ENCODE measurements at places on chromosomes 6 and 20. TPM values are rescaled to one million over a fixed set of nuclear protein-coding genes. Genes with fewer than 3 reads are reported as not detected.

ANGPT4 gene
- 0.19 TPM for total RNA-seq

PNISR gene
- 192 TPM for total RNA-seq

C2 gene
- total RNA-seq: 46.6 TPM

GATA5 gene
- 1.6 TPM for total RNA-seq

PRSS35 gene
- 4.7 TPM for total RNA-seq

STX11 gene
- 6.5 TPM for total RNA-seq

SMLR1 gene
- not detected for total RNA-seq

TGM3 gene
- not detected for total RNA-seq

- H3K27ac ChIP-seq: no peak overlapping the region
- no peaks in the 10 kb centered on the region for H3K4me1 ChIP-seq
- H3K36me3 ChIP-seq: no peaks in the 10 kb centered on the region
- DNase-seq: no peak
Observed at GRCh38 chr20:15576411-15576810, 996.8 kb downstream of the KIF16B start.

GRCh38 chr6:122081921-122082320 is 317.5 kb upstream of the HSF2 start:
- no peak for DNase-seq
- no peak overlapping the region for H3K4me3 ChIP-seq
- H3K36me3 ChIP-seq: no peaks in the 10 kb centered on the region
- no peak overlapping the region for H3K27ac ChIP-seq
- no peaks in the 10 kb centered on the region for H3K4me1 ChIP-seq

- no peak overlapping the region for H3K27ac ChIP-seq
- no peaks in the 10 kb centered on the region for H3K4me1 ChIP-seq
- no peak for DNase-seq
- no peaks in the 10 kb centered on the region for H3K27me3 ChIP-seq
Observed at GRCh38 chr6:165049362-165049761, 260.0 kb downstream of the C6orf118 start.

- H3K4me1 ChIP-seq: no peaks in the 10 kb centered on the region
- no peak for DNase-seq
- no peak overlapping the region for H3K27ac ChIP-seq
Observed at GRCh38 chr20:40954521-40955165, 74.0 kb upstream of the TOP1 start.

DNA sequence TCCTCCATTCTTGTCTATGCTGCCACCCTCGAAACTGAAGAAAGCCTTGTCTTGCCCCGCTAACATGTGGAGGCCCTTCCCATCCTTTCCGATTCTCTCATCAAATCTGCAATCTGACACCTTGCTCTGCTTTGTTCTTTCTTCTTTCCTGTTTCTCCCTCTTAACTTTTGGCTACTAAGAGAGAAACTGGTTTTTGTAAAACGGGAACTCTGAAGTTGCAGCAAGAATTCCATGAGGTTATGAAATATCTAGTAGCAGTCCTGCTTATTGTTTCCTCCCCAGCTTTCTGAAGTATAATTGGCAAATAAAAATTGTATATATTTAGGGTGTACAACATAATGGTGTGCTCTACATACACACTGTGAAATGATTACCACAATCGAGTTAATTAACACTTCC is 80.2 kb downstream of the MAP7 start:
- H3K27ac ChIP-seq: no peak overlapping the region
- H3K27me3 ChIP-seq: no peaks in the 10 kb centered on the region
- no peak overlapping the region for H3K4me3 ChIP-seq
- no peaks in the 10 kb centered on the region for H3K4me1 ChIP-seq
- no peak for DNase-seq

GRCh38 chr6:10341605-10342004 is 73.3 kb downstream of the TFAP2A start:
- no peaks in the 10 kb centered on the region for H3K27me3 ChIP-seq
- H3K4me1 ChIP-seq: no peaks in the 10 kb centered on the region
- no peak for DNase-seq
- H3K36me3 ChIP-seq: no peaks in the 10 kb centered on the region
- H3K4me3 ChIP-seq: no peak overlapping the region

- no peaks in the 10 kb centered on the region for H3K27me3 ChIP-seq
- no peaks in the 10 kb centered on the region for H3K4me1 ChIP-seq
- H3K36me3 ChIP-seq: no peaks in the 10 kb centered on the region
- H3K4me3 ChIP-seq: no peak overlapping the region
- DNase-seq: no peak
Observed at GRCh38 chr20:54054516-54054915, 15.9 kb downstream of the BCAS1 start.

GRCh38 chr6:164928057-164928727 is 381.2 kb downstream of the C6orf118 start:
- H3K36me3 ChIP-seq: no peaks in the 10 kb centered on the region
- H3K27me3 ChIP-seq: peaks cover 3% of the 10 kb centered on the region
- H3K4me1 ChIP-seq: no peaks in the 10 kb centered on the region
- H3K4me3 ChIP-seq: no peak overlapping the region

DNA sequence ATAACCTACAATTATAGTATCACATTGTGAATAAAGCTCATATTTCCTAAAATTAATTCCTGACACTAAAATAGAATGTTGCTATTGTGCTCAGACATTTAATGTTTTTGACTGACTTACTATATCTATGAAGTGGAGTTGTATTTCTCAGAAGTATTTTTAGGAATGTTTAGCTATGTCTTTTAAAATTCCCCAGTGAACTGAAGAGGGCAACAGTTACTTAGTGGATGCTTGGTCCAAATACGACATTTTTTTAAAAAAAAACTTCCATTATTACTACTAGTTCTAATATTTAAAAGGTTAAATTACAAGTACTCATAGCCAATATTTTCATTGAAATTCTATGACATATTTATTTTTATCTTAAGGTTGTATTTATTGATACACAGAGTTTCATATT is 460.2 kb downstream of the COL12A1 start:
- no peak overlapping the region for H3K27ac ChIP-seq
- H3K4me3 ChIP-seq: no peak overlapping the region
- no peaks in the 10 kb centered on the region for H3K27me3 ChIP-seq
- H3K36me3 ChIP-seq: no peaks in the 10 kb centered on the region
- no peaks in the 10 kb centered on the region for H3K4me1 ChIP-seq

DNA sequence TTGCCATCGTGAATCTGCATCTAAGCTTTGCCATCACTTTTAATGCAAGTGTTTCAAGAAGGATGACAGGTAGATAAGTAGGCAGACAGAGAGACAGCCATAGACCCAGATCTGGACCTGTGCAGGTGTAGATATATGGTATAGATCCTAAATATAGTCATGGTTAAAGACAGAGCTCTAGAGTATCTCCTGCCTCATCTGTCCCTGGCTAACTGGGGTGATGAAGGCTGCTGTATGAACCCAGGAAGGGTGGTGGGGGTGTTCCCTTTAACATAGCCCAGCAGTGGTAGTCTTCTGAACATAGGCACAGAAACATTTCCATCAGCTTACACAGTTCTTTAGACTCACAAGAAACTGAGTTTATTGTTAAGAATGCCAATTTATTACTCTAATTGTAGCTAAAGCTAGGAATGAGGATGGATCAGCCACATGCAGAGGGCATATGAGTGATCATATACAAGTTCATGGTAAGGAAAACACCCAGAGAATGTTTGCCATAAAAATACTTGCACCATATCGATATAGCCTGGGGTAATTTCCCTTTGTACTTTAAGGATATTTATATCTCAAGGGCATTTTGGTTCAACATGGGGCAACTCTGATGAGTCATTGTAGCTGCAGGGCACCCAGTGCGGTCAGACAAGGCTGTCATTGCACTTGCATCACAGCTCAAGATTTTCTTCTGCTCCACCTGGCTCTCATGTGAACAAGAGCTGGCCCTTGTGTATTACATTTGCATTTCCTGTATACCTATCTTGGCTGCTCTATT is 587.2 kb downstream of the EPM2A start:
- H3K27me3 ChIP-seq: no peaks in the 10 kb centered on the region
- H3K36me3 ChIP-seq: no peaks in the 10 kb centered on the region
- H3K4me3 ChIP-seq: no peak overlapping the region
- no peaks in the 10 kb centered on the region for H3K4me1 ChIP-seq
- DNase-seq: no peak

DNA sequence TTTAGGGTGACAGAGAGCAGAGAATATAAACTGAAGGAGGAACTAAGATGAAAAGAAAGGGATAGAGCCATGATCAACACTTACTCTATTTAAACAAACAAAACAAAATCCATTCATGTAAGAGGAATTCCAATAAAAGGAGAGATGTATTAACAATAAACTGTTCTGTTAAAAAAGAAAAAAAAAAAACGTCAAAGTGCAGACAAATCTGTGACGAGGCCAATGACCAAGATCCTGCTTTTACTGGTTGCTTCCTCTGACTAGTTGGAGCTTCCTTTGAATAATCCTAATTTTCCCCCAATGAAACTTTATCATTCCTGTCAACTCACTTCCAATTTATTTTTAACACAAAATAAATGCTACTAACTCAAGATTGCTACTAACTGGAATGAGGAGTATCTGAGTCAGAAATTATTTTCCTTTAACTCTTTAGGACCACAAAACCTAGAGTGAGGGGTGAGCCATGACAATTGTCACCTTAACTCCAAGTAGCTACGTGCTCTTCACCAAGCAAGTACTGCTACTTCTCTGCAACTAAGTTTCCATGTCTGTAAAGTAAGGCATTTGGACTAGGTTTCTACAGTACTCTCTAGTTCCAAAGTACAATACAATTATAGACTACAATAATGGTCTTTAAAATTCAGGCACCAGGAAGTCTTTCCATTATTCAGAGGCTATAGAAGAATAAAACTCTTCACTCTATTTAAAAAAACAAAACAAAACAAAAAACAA is 152.0 kb downstream of the PTPRK start:
- no peak for DNase-seq
- no peaks in the 10 kb centered on the region for H3K36me3 ChIP-seq
- H3K27ac ChIP-seq: no peak overlapping the region
- no peaks in the 10 kb centered on the region for H3K4me1 ChIP-seq
- no peak overlapping the region for H3K4me3 ChIP-seq

- no peak overlapping the region for H3K4me3 ChIP-seq
- H3K27ac ChIP-seq: no peak overlapping the region
- H3K27me3 ChIP-seq: no peaks in the 10 kb centered on the region
Observed at GRCh38 chr6:65988006-65988405, 281.0 kb upstream of the EYS start.

DNA sequence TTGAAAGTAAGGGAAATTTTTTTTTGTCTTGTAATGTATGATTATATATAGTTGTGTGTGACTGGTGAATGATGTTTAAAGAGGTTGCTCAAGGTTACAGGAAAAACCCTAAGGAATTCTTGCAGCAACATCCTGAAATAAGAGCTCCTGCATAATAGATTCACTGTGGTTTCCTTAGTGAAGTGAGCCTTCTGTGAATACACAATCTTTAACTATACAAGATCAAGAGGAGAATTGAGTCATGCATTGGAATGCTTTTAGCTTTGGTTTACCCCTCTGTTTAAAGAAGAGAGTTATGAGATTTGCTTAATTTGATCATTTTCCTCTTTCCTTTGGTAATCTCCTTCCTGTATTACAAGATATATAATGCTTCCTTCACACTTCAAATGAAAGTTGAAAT is 141.6 kb upstream of the EYA4 start:
- H3K4me3 ChIP-seq: no peak overlapping the region
- H3K27me3 ChIP-seq: no peaks in the 10 kb centered on the region

- H3K27ac ChIP-seq: no peak overlapping the region
- DNase-seq: no peak
- H3K4me3 ChIP-seq: no peak overlapping the region
- H3K36me3 ChIP-seq: no peaks in the 10 kb centered on the region
- H3K4me1 ChIP-seq: no peaks in the 10 kb centered on the region
Observed at GRCh38 chr6:7316658-7317533, 3.9 kb upstream of the SSR1 start.

Measured in aorta (tissue), 5 donors.